ENCODE measurements at places on chromosomes 6 and 20. TPM values are rescaled to one million over a fixed set of nuclear protein-coding genes. Genes with fewer than 3 reads are reported as not detected.

CDSN gene
- total RNA-seq = not detected

CEBPB gene
- 7.3 TPM for total RNA-seq

SYNDIG1 gene
- 2.6 TPM for total RNA-seq

RNF182 gene
- under 0.01 TPM for total RNA-seq
